ENCODE measurements at places on chromosomes 2 and 18.

DNA sequence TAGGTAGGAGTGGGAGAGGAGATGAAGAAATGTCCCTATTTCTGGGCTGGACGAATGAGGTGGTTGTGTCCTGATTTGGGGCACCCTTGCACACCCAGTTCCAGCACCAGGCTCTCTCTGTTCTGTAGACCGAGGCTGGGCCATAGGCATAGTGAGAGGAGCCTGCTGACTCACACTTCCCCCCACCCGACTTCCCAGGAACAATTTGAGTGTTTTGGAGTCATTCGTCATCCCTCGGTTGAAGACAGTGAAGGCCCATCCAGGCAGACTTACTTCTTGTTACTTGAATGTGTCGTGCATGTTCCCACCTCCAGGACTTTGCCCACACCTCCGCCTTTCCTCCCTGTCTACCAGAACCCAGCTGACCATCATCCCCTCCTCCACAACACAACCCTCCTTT, 179.1 kb downstream of the HAUS1 start:
- peak; percentile 53 for DNase-seq

DNA sequence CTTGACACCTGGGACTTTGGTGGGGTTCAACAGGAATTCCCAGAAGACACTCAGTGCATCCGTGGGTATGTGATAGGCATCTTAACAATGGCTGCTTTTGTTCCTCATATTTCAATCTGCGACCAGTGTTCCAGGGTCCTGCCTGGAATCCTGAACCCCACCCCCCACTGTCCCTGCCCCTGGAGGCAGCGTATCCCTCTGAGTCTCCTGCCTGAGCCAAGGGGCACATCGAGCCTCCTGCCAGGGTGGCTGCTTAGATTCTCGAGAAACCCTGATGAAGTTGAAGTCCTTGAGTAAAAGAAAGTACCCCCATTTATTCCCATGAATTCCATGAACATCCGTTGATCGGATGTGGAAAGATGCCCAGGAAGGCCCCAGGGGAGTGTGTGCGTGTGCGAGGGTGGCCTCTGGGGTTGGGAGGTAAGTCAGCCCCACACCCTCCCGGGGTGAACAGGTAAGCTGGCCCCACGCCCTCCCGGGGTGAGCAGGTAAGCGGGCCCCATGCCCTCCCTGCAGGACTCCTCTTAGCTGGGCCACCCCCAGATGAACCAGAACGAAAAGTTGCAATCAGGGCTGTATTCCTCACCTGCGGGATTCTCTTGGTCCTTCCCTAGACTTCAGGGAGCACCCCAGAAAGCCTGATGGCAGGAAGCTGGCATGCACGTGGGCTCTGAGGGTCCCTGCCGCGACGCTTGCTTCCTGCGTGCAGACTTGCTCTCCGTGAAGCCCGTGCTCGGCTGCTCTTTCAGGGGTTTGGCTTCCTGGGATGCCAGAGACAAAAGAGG, 253.3 kb downstream of the AGAP1 start:
- no peak for DNase-seq

- peak; percentile 35 for DNase-seq
These were observed 77.3 kb upstream of the PHLPP1 start for GRCh38 chr18:62637807-62638687.

GRCh38 chr2:240648155-240648649, 22.9 kb downstream of the GPR35 start:
- no peak for DNase-seq

- DNase-seq, result no peak
These were observed 222.6 kb upstream of the SALL3 start for GRCh38 chr18:78757014-78757413.

DNA sequence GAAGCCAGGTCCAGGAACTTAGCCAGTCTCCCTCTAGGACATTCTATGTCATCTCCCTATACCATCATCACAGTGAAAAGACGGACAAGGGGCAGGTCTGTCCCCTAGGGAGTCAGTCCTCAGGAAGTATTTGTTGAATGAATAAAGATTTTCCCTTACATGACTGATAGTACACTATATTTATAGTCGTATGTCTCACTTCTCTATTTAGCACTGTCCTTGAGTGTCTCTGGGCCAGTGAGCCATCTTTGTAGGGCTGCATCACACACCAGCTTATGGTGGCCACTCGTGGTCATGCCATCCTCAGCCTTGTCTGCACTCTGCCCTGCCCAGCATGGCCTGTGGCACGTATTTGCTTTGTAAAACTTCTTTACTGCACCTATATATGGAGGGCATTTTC, 25.8 kb downstream of the PTPN18 start:
- no peak for DNase-seq

DNA sequence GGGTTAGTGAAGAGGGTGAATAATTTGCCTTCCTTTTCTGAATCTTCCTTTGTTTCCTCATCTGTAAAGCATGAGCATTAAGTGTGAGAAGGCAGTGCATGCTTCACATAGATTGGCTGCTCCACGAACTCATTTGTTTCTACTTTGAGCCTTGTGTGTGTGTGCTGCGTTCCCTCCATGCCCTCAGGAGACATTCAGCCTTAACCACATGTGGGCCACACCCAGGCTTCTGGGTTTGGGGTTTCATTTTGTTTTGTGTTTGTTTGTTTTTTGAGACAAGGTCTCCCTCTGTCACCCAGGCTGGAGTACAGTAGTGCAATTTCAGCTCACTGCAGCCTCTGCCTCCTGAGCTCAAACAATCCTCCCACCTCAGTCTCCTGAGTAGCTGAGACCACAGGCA, 843.3 kb downstream of the GALR1 start:
- no peak for DNase-seq

- DNase-seq, result peak; percentile 51
These were observed 100.6 kb downstream of the UPP2 start for GRCh38 chr2:158202161-158202815.

DNA sequence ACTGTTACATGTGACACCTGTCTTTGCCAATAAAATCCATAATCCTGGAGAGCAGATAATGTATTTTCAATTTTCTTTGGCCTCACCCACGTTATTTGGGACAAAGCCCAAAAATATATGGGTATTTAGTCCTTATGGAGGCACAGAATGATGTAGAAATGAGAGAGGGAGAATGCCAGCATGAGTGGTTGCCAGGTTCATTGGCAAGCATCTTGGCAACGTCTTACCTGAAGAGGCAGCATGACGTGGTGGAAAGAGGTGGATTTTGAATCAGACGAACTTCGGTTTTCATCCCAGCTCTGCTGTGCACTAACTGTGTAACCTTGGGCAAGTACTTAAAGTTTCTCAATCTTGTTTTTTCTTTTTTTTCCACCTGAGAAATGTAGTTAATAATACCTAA, 969.6 kb upstream of the PIK3C3 start:
- no peak for DNase-seq

DNA sequence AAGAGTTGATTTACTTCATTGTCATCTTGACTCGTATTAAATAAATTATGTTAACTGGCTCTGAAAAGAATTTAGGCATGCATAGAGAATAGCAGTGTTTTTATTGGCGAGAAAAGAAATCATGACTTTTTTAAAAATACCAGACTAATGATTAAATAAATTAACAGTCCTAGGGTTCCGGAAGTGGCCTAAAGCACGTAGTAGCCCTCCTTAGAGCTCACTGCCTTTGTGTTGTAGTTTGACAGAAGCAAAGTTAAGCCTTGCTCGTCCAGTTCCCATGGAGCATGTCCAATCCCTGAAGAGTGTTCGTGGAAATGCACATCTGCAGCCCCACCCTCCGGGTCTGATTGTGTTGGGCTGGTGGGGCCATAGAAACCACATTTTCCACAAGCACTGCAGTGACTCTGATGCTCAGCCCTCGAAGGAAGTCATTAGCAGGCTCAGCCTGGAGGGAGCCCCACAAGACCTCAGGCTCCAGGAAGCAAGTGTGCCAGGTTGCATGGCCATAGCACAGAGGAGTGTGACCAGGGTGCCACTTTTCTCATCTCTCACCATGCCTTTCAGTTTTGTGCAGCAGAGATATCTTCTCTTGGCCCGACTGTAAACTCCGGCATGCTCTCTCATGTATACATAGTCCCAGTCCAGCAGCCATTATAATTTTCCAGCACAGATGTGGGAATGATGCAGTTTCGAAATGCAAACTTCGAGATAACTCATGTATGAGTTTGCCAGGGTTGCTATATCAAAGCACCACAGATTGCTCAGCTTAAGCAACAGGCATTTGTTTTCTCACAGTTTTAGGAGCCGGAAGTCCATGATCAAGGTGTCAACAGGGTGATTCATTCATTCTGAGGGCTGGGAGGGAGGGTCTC, 188.6 kb upstream of the SH3BP4 start:
- DNase-seq, result peak; percentile 67
